Stimulated activated CD4-positive, alpha-beta T cell treated with anti-CD3 and anti-CD28 coated beads, Interleukin-1b, Interleukin-23, amount 100 ng/mL, for 1 hour (primary cell): ENCODE measurements at places on chromosomes 7 and 10.

DNA sequence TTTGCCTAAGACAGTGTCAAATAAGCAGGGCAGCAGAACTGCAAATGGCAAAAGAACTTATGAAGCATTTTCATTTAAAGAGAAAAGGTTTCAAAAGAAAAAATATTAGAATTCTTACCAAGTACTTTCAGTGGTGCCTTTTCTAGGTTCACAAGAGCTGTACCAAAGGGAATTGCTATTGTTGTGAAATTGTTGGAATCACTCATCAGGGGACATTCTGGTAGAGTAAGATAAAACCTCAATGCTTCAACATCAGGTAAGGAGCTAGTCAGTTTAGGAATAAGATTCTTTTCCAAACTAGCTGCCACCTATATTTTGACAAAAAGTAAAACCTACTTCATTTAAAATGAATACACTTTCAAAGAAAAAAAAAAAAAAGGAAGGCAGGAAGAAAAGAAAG lies 85.0 kb downstream of the HERC4 start:
- no peak for DNase-seq

DNA sequence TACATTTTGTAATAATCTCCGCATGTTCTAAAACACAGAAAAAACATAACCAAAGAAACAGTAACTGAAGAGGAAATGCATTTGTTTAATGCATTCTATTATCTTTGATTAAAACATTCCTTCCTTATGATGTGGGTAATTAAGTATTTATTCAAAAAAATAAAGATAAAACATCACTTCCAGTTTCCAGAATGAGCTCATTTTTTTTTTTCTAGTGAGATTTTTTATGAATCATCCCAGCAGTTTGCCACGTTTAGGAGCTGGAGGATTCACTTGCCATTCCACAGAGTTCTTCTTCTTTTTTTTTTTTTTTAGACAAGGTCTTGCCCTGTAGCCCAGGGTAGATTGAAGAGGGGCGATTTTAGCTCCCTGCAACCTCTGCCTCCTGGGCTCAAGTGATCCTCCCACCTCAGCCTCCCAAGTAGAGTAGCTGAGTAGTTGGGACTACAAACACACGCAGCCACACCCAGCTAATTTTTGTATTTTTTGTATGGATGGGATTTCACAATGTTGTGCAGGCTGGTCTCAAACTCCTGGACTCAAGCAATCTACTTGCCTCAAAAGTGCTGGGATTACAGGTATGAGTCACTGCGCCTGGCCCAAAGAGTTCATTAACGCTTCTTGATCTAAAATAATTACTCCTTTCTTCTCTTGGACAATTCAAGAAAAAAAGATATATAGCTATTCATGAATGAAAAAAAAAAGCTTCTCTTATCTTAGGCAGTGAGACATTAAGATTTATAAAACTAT lies 177.3 kb downstream of the DKK1 start:
- DNase-seq = no peak

DNA sequence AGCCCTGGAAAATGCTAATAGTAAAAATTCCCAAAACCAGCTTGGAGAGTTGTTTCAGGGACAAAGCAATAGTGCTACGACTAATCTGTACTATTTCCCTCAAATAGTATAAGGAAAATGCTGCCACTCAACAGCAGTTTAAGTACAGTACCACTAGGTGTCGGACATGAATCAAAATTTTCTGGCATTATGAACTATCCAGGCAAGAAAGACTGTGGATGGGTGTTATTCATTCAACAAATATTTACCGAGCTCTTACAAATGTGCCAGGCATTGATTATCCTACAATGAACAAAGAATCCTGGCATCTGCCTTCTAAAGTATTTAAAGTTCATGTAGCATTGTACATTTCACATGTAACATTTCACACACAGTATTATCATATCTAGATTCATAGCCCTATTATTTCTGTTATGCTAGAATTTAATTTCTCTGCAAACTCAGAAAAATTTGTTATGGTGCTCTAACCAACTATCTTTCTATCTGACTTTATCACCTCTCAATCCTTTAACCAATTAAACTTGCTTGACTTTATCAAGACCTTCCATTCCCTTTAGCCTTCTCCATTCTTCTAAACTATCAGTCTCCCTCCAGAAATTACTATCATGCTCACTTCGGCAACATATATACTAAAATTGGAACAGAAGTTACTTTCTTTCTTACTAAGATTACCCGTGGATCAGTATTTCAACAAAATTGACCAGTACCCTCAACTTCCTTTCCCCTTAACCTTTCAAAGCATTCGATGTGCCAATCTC lies 80.6 kb downstream of the ARHGAP21 start:
- no peak for DNase-seq

GRCh38 chr7:91302794-91303193 lies 38.6 kb downstream of the FZD1 start:
- no peak for DNase-seq

GRCh38 chr7:16744518-16745250 lies 8.9 kb upstream of the TSPAN13 start:
- DNase-seq = no peak

GRCh38 chr7:135251496-135252391 lies 18.1 kb downstream of the STRA8 start:
- DNase-seq = no peak

- DNase-seq = no peak
Observed at GRCh38 chr7:77330169-77330882, 85.8 kb downstream of the GSAP start.

GRCh38 chr7:121187222-121187621 lies 141.6 kb upstream of the WNT16 start:
- no peak for DNase-seq

- DNase-seq = no peak
Observed at GRCh38 chr7:137768366-137768765, 78.4 kb downstream of the DGKI start.

- DNase-seq = no peak
Observed at GRCh38 chr7:52450816-52451215, 584.6 kb upstream of the POM121L12 start.

- no peak for DNase-seq
Observed at GRCh38 chr7:21948887-21949540, 3.3 kb upstream of the CDCA7L start.

- DNase-seq = no peak
Observed at GRCh38 chr7:129896568-129897382, 56.0 kb downstream of the UBE2H start.

GRCh38 chr7:104791080-104791479 lies 222.9 kb upstream of the KMT2E start:
- DNase-seq = no peak

GRCh38 chr7:35246819-35247218 lies 7.1 kb downstream of the TBX20 start:
- no peak for DNase-seq
